Neuronal stem cell (in vitro differentiated cells): ENCODE measurements at places on chromosomes 1 and 21.
A peak's percentile ranks its signal among the peaks of the same experiment; 100 is the strongest.

- peak; percentile 37 for DNase-seq
Observed at GRCh38 chr1:207007352-207008033, 25.1 kb downstream of the C1orf116 start.

GRCh38 chr1:192592517-192592916 is 16.9 kb downstream of the RGS1 start:
- no peak for DNase-seq

DNA sequence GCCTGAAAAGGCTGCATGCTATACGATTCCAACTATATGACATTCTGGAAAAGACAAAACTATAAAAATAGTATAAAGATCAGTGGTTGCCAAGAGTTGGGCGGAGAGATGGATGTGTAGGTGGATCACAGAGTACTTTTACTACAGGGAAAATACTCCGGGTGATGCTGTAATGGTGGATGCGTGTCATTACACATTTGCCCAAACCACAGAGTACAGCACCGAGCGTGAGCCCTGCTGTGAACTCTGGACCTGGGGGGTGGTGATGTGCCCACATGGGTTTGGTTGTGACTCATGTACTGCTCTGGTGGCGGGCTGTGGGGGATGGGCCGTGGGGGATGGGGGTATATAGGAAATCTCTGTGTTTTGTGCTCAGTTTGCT is 162.7 kb upstream of the COL6A1 start:
- no peak for DNase-seq

DNA sequence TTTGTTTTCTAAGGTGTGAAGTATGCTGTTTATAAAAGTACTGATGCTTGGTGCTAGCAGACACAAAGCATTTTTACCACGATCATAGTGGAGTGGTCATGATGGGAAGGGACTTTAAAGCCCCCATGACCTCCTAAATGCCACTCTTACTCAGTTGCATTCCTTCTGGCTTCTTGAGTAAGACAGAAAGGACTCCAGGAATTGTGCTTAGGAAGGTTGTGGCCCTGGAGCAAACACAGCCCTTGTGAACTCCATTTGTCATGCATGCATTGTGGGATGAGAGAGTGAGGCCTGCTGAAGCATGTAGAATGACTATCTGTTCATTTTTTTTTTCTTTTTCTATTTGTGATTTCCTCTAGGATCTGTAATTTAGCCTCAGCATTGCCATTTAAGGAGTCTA is 34.2 kb downstream of the AK5 start:
- DNase-seq = no peak

DNA sequence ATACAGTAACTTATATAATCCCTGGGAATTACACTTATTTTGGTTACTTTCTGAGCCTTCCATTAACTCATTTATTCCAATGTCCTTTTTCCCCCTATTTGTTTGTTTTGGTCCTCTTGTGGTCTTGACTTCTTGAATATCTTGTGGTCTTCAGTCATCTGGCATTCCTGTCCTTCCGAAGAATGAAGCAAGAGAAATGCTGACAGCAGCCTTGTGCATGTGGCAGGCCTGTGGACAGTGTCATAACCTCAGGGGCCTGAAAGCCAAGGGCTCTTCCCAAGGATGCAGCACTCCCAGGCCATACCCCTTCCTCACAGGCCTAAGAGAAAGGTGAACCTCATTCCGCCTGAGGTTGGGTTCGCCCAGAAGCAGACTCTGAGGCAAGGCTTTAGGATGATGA is 470.2 kb downstream of the DISC1 start:
- DNase-seq = no peak

DNA sequence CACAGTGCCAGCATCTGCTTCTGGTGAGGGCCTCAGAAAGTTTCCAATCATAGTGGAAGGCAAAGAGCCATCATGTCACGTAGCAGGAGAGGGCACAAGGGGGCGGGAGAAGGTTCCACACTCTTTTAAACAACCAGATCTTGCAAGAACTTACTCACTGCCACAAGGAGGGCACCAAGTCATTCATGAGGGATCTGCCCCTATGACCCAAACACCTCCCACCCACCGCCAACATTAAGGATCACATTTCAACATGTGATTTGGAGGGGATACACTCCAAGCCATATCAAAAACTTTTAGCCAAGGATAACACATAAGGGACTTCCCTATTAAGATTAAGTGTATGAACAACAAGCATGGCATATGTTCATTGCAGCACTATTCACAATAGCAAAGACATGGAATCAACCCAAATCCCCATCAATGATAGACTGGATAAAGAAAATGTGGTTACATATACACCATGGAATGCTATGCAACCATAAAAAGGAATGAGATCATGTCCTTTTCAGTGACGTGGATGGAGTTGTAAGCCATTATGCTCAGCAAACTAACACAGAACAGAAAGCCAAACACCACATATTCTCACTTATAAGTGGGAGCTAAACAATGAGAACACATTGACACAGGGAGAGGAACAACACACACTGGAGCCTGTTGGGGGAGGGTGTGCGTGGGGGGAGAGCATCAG is 19.9 kb upstream of the SLC35F3 start:
- DNase-seq = no peak

DNA sequence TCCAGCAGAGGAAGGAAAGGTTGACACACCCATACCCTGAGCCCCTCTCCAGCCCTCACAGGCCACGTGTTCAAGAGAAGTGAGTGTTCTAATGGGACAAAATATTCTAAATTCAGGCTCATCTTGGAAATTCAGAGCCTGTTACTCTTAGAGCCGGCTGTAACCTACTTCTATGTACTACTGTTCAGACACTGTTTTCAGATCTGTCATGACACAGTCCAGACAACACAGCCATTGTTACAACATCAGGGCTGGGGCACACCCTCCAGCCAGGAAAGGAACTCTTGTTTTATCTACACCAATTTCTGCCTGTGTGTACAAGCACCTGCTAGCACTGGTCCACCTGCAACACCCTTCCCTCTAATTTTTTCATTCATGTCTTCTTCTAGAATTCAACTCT is 145.4 kb upstream of the C8B start:
- DNase-seq = no peak

DNA sequence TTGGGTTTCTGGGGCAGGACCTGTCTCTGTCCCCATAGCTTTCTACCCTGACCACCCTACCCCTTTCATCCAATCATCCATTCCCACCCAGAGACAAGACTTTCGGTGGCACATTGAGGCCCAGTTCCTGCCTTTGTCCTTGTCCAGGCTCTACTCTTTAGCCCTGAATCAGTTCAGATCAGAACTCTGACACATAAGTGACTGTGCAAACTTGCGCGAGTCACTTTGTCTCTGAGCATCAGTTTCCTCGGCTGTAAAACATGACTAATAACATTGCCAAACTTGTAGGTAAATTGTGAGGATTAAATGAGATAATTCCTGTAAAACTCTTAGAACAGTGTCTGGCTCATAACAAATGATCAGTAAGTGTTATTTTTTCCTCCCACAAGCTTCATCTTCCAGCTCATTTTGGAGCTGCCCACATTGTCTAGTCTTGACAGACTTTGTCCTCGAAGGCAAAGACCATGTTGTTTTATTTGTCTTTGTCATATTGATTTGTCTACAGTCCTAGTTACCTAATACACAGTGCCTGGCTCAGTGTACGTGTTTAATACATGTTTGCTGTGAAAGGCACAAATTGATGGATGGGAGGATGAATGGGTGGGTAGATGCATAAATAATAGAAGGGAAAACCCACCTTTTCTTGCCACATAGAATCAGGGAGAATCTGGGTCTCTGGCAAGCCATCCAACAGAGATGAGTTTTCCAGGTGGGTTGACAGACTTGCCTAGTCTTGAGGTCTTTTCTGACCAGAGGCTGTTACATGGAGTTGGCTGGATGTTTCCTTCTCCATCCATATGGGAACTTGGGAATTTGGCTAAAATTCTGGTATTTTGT is 262.9 kb downstream of the OMA1 start:
- DNase-seq = no peak

DNA sequence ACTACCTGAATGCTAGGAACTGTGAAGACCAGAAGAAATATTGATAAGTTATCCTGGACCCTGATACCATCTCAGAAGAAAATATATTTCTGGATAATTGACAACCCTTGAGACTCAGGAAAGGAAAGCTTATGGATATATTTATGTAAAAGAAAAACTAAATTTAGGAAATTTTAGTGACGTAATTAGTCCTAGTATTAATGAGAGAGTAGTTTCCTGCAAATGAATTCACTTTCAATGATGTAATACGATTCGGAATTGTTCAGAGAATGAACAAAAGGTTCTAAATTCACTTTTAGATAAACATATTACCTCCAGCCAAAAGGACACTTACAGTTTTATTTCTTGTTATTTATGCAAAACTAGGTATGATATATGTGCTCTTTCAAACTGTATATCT is 1120.1 kb upstream of the NCAM2 start:
- no peak for DNase-seq

DNA sequence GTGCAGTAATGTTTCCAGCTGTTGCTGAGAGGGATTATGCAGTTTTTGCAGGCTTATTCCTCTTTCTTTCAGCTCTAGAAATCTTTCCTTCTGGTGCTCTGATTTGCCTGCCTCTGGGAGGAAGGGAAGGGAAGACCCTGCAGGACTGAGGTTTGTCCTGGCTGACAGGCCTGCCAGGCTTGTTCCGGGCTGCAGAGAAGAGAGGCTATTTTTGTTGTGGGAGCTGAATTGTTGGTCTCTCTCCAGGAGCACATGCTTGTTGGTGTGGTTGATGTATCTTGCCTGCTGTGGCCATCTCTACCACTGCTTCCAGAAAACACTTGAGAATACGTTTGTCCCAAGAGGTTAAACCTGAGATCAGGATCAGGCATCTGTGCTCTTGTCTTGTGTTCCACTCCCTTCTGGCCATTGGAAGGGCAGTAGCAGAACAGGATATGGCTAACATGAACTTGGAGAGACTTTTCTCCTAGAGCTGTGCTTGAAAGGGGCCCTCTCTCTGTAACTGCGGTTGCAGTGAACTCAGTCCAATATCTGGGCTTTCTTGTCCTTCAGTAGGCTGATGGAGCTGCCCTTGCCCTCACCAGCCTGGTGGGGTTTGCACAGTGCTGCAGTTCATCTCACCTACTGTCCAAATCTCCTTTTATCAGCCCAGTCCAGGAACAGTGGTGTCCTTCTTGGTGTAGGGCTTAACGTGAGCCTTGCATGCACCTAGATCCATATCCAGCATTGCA is 21.5 kb upstream of the SLC25A34 start:
- DNase-seq = no peak

DNA sequence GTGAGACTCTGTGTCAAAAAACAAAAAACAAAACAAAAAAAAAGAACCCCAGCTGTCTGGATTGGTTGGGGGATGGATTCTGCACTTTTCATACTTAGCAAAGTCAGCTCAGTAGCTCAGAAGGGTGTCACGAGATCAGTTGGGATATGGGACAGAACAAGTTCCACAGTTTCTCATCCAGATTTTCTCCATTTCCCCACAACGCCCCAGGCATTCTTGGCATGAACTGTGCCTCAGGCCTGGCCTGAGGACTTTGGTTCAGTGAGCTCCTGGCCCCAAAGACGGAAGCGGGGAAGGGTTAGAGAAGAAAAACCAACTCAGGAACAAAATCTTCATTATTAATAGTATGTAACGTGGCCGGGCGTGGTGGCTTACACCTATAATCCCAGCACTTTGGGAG is 1.9 kb downstream of the AKR7A2 start:
- no peak for DNase-seq

GRCh38 chr1:10900691-10901090 is 104.2 kb upstream of the CASZ1 start:
- no peak for DNase-seq

DNA sequence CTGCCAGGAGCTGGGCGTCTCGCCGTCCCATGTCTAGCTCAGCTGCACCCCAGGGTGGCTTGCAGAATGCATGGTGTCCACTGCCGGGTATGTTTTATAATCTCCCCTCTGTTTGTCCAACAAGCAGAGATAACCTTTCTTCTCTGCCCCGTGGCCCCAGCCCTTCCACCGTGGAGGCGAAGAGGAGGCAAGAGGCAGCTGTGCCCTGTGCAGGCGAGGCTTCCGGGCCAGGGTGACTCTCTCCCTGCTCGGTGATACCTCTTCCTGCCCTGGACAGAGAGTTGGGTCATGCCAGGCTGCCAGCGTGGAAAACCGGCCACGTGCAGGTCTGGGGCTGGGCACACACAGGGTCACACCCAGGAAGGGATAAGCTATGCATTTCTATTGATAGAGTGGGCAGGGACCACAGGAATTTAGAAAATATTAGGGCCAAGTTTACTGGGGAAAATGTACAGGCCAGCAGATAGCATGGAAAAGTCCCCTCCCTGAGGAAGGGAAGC is at the start of gene TFF2:
Gene TFF2 (minus strand): TSS at position 68 of the 500 bp plus-strand sequence. CDS start 37 bp downstream, at position 31.
- no peak for DNase-seq

DNA sequence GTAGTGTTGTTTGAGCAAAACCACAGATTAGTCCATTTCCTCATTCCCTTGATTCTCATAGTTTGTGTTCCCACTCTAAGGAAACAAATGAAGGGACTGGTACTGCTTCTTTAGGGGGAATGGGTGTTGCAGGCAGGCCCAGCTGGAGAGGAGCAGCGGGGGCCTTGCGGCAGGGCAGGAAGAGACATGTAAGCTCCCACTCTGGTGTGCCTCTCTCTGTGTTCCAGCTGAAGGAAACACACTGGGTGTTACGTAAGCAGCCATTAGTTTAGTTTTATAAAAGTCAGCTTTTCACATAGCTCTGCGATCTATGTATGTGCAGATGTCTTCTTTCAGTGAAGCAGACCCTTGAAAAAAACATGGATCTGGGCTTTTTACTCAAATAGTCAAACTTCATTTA is 99.5 kb downstream of the CACHD1 start:
- no peak for DNase-seq

- peak; percentile 9 for DNase-seq
Observed at GRCh38 chr1:38929476-38929875, 12.2 kb downstream of the RHBDL2 start.

DNA sequence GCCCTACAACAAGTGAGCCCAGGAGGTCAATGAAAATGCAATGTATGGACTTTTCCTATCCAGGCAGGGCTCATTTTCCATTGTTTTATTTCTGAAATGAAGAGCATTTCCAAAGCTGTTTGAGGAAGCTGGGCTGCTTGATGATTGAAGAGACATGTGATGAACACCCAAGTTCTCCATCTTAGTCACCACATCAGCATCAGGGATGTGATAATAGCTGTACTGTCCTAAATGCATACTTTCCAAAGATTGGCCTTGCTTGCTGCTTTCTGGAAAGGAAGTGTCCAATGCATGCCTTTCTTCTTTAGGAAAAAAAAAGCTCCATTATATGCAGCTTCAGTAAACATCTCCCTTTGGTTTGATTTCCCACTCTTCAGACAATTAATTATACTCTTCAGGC is 425.9 kb upstream of the RUNX1 start:
- DNase-seq = no peak

DNA sequence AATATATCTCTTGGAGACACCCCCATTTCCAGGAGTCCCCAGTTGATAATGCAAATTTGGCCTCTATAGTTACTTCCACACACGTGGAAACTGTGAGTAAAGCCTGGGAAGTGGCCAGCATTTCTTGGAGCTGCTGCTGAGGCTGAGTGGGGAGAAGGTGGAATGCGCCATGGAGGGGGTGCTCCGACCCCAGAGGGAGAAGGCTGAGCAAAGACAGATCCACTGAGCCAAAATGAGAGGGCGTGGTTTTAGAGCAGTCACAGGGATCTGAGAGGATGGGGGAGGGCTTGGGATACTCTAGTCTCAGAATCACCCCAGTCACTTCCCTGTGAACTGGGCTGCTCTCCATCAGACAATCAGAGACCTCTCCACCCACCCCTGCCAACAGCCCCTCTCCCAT is 38.7 kb downstream of the TRIM62 start:
- no peak for DNase-seq
